ENCODE measurements at places on chromosomes 3 and 15.

- DNase-seq = no peak
Measured at GRCh38 chr3:38331257-38332022, 15.1 kb upstream of the XYLB start.

DNA sequence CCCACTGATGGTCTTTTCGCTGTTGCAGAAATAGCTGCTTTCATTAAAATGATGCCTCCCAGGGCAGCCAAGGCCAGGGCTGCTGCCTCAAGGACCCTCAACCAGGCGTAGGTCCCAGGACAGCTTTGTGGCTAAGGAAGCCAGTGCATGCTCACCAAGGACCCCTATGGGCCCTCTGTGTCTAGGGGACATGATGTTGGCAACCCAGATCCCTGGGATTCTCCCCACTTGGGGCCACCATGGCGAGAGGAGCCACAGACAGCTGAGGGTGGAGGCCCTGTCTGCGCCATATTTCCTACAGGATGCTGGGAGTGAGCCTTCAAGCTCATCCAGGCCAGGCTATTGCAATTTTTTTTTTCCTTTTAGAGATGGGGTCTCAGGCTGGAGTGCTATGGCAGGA is 137.2 kb downstream of the CHSY1 start:
- no peak for DNase-seq

GRCh38 chr15:67232591-67232990 is 21.9 kb downstream of the AAGAB start:
- DNase-seq = no peak

GRCh38 chr3:159991591-159991990 is 3.0 kb downstream of the IL12A start:
- no peak for DNase-seq

DNA sequence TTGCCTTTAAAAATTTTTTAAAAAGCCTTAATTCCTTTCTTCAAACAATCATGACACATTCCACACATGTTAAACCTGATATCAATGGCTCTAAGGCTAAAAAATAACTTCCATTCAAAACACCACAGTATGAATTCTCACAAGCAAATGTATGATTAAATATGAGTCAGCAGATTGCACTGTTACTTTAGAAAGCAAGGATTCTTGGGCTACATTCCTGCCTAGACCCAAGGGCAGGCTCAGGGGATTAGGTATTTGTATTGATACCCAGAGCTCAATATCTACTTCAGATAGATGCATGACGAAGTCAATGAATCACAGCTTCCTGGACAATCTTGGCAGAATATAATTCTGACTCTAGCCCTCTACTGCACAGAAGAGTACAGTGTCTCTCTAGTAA is 65.7 kb downstream of the RARB start:
- DNase-seq = no peak

DNA sequence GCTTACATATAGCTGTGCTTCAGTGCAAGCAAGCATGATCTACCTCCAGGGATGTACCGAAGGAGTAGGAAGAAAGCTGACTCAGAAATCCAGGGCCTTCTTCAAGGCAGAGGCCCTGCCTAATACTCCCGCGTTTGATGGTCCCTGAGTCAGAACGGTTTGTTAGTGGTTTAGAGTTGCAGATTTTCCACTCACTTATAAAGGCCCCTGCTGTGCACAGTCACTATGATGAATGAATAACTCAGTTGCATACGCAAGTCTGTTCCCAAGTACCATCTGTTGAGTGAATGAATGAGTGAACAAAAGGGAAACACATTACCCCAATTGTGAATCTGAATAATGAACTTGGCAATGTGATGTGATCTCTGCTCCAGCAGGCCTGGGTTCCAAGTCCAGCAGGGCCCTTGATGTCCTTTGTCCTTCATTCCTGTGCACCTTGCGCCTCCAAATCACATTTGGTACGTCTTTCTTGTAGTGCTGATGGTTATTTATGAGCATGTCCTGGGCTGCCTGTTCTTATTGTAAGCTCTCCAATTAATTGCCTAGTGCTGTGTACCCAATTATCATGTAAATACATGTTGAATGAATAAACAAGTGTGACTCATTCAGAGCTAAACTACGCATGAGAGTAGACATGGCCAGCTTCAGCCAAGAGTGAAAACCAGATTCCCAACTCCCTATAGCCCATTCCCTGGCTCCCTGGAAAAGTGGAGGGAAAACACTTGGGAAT is 85.3 kb upstream of the LIMD1 start:
- no peak for DNase-seq

- DNase-seq = no peak
Measured at GRCh38 chr3:59388555-59389270, 338.9 kb upstream of the CFAP20DC start.

- DNase-seq = no peak
Measured at GRCh38 chr15:34620142-34620541, 36.7 kb upstream of the GOLGA8B start.

- DNase-seq = no peak
Measured at GRCh38 chr3:122215592-122216298, 32.3 kb downstream of the CASR start.

- DNase-seq = no peak
Measured at GRCh38 chr3:5768281-5768945, 580.9 kb downstream of the EDEM1 start.

GRCh38 chr3:132556508-132557159 is 40.4 kb upstream of the ACKR4 start:
- DNase-seq = no peak

- DNase-seq = no peak
Measured at GRCh38 chr3:72157748-72158638, 373.0 kb upstream of the PROK2 start.

Measured in NCI-H1417 treated with DMSO at 0.1 percent for 48 hours (cell line).